ENCODE measurements at places on chromosomes 7 and 10.

- DNase-seq = no peak
Observed at GRCh38 chr7:69359003-69359700, 239.1 kb upstream of the AUTS2 start.

DNA sequence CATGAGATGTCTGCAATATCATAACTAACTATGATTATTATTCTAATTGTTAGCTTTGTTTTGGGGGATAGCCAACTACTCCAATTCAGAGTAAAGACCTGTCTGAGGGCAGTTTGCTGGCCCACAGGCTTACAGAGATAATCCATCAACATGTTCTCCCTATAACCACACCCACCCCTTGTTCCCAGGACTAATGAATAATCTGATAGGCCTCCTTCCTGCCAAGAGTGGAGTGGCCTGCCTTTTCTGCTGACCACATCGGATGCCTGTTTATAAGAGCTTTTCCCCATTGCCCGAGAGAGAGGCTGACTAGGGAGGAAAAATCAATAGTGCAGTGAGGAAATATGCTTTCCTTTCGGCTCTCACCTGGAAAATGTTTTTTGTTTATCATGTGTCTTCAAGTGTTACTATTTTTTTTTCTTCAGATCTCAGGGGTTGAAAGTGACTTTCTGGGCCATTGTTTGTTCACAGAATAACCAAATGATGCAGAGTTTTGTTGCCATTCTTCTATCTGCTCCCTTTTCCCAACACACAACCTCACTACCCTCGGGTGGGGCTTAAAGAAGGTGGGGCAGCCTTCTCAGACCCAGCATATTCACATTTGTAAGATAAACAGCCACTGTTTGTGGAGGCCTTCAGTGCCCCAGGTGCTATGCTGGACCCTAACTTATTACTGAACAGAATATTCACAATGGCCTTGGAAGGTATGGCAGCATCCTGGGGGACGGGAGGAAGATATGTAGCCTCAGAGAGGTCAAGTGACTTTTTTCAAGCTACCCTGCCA lies 38.4 kb downstream of the PLPP4 start:
- no peak for DNase-seq

DNA sequence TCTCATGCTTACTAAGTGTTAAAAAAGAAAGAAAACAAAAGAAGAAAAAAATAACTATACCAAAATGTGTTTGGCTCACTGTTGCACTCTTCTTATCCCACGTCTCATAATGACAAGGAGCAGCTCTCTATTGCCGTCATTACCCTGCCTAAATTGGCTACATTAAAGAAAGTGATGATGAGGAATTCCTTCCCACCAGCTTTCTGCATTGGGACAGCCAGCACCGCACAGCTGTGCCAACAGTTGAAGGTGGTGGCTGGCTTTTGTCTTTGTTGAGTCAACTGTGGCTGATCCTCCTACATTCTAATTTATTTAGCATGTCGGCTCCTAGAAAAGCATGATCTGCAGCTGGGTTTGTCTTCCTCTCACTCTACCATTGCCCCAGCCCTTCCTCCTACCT lies 751.8 kb downstream of the KCNMA1 start:
- peak; percentile 84 for DNase-seq

DNA sequence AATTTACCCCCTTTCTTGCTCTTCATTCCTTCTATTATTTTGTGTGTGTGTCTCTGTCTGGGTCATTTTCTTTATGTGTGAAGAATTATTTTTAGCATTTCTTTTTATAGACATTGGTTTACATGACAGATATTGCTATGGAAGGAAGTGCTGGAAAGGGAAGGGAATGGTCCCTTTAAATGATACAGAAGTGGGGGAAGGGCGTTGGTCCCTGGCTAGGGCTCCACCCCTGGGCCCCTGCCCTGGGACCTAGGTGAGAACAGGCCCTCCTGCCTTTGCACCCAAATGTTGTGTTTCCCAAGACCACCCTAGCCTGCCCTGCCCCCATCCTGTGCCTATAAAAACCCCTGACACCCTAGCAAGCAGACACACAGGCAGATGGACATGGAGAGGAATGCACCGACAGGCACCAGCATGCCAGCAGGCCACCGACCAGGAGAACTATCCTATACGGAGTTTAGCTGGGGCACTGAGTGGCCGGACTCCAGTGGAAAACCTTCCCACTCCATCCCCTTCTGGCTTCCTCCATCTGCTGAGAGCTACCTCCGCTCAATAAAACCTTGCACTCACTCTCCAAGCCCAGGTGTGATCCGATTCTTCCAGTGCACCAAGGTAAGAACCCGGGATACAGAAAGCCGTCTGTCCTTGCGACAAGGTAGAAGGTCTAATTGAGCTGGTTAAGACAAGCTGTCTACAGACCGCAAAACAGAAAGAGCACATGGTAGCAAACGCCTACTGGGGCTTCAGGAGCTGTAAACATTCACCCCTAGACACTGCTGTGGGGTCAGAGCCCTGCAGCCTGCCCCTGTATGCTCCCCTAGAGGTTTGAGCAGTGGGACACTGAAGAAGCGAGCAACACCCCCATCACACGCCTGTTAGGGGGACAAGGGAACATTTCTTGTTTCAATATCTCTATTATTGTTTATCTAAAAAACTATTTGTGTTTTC lies 515.7 kb downstream of the SORCS1 start:
- no peak for DNase-seq

- no peak for DNase-seq
Observed at GRCh38 chr10:123804716-123805115, 86.9 kb downstream of the CPXM2 start.

DNA sequence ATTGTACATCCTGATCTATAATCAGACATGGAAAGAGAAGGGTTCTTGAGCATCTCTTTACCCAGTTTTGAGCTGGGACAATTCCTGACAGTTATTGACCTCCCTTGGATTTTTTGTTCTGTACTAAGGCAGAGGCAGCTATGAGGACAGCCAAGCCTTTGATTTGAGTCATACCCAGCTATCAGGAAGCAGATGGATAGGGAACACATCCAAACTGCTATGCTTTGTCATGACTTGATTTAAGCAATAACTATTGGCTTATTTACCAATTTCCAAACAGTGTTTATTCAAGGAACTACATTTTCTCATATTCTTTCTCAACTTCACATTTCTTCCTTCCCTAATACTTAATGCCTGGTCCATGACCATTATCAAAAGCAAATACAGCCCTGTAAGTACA lies 396.4 kb upstream of the STEAP1 start:
- DNase-seq = no peak

GRCh38 chr10:78000956-78001472 lies 28.3 kb downstream of the POLR3A start:
- DNase-seq = no peak

GRCh38 chr7:52273685-52274610 lies 761.5 kb upstream of the POM121L12 start:
- DNase-seq = no peak

DNA sequence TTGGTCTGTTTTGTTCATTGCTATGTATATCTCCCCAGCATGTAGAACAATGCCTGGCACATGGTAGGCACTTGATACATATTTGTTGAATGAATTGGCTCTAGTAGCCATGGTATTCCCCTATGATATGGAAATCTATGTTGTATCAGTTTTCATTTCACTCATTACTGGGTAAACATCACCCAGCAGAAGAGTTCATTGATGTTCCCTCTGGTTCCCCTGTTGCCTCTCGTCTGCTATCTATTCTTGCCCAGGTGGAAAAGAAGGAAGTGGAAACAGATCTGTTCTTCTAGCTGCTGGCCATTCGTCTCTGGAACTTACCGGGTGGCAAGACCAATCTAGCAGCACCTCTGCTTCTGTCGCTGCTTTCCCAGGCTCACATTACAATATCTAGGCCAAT lies 71.5 kb downstream of the LRRC4 start:
- no peak for DNase-seq

- no peak for DNase-seq
Observed at GRCh38 chr10:48695636-48696534, 11.2 kb downstream of the WDFY4 start.

- no peak for DNase-seq
Observed at GRCh38 chr10:26217396-26218086, 967 bp downstream of the GAD2 start.

DNA sequence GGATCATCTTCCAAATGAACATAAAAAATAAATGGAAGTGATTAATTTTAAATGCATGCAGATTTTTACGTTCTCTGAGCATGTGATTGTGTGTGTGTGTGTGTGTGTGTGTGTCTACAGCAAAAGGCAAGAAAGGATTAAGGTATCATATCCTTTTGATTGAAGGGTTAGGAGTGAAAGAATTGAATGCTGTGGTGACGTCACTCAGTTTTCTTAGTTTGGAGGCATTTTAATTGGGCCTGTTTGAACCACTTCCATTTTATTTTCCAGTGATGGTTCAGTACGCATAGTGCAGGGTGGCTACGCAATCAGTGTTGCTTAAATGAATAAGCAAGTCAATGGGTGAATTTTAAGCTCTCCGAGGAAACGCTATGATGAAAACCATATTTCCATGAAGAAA lies 31.3 kb downstream of the TACC2 start:
- no peak for DNase-seq

DNA sequence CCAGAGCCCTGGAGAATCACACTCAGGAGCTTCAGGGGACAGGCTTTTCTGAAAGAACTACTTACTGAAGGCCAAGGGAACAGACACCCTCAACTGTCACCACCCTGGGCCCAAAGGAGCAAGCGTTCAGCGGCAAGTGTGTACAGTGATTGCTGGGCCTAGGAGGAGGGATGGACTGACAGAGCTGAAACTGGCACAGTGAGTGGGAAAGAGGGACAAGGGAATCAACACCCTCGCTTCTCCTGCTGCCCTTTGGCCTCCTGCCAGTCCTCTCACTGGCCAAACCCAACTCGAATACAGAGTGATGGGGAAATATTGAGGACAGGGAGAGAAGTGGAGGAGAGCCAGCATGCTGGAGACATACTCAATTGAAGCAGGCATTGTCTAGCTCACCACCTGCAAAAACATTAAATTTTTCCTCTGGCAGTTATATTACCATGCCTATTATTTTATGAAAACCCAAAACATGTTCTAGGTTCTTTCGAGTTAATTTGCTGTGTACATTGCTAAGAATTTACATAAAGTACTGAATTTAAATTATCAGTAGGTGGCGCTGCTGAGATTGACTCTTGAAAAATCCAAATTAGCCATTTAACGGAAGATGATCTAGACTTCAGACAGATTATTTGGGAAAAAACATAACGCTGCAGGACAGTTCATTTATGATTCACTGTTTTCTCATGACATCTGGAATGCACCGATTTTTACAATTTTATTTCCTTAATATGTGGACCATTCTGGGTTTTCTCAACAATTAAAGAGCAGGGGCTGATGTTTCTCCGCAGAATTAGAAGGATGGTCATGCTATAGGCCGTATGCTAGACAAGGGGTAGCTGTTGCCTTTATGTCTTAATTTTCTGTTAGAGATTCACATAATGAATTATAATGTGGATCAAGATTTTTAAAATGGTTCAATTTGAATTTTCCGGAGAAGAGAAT lies 14.7 kb upstream of the TMEM236 start:
- no peak for DNase-seq

GRCh38 chr10:132605390-132605789 lies 67.8 kb downstream of the INPP5A start:
- DNase-seq = no peak

GRCh38 chr10:119737823-119738222 lies 12.0 kb downstream of the INPP5F start:
- no peak for DNase-seq

DNA sequence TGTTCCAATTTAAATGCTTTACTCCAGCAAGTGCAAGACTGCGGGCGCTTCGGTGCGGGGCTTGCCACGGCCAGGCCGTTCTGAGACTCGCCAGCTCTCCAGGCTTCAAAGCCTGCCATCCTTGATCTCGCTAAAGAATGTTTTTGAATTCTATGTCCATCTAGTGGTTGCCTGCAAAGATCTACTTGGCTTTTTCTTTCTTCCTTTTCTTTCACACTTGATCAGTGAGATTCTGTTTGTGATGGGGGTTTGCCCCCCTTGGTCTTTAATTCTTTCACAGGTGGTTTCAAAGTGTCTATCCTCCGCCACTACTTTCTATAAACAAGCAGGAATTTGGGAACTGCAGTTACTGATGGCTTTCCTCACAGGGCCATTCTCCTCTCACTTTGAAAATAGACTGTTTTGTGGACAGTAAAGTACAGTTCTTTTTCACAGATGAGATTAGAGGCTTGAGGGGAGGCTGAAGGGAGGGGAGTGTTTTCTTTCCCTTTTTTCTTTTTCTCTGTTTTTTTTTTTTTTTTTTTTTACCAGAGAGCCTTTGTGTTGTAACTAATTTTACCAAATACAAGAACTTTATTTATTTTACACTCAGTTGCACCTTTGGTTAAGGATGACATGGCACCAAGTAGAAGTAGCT lies 15.2 kb upstream of the FBXW4 start:
- DNase-seq = no peak

DNA sequence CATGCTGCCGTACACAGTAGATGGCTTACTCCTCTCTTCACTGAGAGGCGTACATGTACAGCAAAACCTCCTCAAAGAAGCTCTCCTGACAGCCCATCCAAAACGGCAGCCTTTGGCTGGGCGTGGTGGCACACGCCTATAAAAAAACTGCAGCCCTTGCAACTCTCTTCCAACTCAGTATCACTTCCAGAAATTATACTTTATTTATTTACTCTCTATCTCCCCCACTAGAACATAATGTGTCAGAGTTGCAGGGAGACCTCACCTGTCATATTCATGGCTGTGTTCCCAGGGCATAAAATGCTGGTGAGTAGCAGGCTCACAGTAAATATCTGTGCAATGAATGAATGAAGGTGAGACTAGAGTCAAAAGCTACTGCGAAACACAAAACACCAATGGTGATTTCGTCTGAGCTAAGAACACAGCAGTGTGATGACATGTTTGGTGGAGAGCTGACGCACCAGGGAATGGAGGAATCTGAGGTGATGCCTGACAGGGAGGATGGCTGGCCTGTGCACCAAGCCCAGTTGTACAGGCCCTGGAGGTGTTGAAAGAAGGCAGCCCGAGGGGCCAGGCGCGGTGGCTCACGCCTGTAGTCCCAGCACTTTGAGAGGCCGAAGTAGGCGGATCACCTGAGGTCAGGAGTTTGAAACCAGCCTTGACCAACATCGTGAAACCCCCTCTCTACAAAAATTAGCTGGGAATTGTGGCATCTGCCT lies 55.3 kb downstream of the COBL start:
- no peak for DNase-seq

GRCh38 chr7:43700059-43700501 lies 29.2 kb downstream of the COA1 start:
- no peak for DNase-seq

DNA sequence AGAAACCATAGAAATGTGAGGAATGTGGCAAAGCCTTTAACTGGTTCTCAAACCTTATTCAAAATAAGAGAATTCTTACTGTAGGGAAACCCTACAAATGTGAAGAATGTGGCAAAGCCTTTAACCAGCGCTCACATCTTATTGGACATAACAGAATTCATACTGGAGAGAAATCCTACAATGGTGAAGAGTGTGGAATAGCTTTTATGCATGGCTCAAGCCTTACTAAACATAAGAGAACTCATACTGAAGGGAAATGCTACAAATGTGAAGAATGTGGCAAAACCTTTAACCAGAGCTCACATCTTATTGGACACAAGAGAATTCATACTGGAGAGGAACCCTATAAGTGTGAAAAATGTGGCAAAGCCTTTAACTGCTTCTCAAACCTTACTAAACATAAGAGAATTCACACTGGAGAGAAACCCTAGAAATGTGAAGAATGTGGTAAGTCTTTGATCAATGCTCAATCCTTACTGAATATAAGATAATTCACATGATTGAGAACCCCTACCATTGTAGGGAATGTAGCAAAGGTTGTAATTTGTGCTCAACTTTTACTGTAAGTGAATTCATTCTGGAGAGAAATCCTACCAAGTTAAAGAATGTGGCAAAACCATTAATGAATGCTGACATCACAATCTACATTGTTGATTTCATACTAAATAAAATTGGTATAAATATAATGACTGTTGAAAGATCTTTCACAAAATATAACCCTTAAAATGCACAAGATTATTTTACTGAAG lies 142.5 kb upstream of the ZNF479 start:
- DNase-seq = no peak

Measured in sigmoid colon (tissue), 7 donors.